SJSA1 (cell line): ENCODE measurements at places on chromosomes 7 and 10. TPM values are rescaled to one million over a fixed set of nuclear protein-coding genes. Genes with fewer than 3 reads are reported as not detected.

DNA sequence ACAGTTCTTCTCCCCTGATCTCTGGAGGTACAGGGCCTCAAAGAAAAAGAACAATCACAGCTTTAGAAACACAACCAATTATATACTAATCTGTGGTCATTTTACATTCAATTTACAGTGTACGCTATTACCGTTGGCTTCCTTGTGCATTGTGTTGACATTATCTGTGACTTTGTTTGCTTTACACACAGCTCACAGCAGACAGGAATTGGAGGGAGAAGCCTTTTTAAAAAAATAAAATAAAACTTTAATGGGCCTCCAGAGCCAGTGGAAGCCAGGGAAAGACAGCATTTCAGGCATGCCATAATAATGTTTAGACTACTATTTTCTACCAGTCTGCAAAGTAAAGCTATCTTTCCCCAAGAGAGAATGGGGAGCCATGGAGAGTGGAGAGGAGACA is 179.0 kb upstream of the ADO start:
- H3K27me3 ChIP-seq = no peaks in the 10 kb centered on the region
- H3K4me1 ChIP-seq = peaks cover 33% of the 10 kb centered on the region
- H3K27ac ChIP-seq = no peak overlapping the region
- H3K36me3 ChIP-seq = no peaks in the 10 kb centered on the region

- peaks cover 7% of the 10 kb centered on the region; the same call in 1 of the 2 replicates for H3K36me3 ChIP-seq
- no peak for DNase-seq
- H3K4me1 ChIP-seq = peaks cover 16% of the 10 kb centered on the region
- peaks cover 26% of the 10 kb centered on the region for H3K27me3 ChIP-seq
- no peak overlapping the region for H3K4me3 ChIP-seq
- no peak overlapping the region for H3K27ac ChIP-seq
Observed at GRCh38 chr10:131898061-131898460, 2.7 kb upstream of the PPP2R2D start.

GRCh38 chr7:20350996-20351692 is 20.4 kb downstream of the ITGB8 start:
- no peaks in the 10 kb centered on the region for H3K27me3 ChIP-seq
- no peak for DNase-seq
- H3K27ac ChIP-seq = peak overlapping the region; percentile 72
- no peaks in the 10 kb centered on the region for H3K36me3 ChIP-seq

DNA sequence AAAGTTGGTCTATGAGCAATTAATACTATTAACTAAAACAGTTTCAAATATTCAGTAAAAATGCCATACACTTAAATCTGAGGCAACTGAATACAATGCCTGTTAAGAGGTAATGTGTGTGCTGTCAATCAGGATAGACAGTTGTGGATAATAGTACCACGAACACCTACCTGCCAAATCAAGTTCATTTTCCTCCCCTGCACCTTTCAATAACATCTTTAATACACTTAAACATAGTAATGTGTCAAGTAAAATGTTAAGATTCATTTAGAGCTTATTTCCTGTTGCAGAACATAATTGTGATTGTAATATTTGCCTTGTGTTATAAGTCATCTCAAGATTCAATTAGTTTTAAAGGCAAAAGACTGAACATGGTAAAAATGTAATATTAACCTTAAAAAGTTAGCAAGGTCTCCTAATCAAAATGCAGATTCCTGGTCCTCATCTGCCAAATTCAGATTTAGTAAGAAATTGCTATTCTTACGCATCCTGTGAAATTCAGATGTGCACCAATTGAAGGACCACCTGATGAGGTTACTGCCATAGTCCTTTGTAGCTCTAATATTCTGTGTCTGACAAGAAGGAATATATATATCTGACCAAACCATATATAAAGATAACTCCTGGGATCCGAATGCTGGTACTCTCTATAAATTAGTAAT is 37.1 kb downstream of the COL1A2 start:
- peaks cover 4% of the 10 kb centered on the region for H3K4me1 ChIP-seq
- H3K27me3 ChIP-seq = peaks cover 11% of the 10 kb centered on the region
- H3K36me3 ChIP-seq = peaks cover 53% of the 10 kb centered on the region

DNA sequence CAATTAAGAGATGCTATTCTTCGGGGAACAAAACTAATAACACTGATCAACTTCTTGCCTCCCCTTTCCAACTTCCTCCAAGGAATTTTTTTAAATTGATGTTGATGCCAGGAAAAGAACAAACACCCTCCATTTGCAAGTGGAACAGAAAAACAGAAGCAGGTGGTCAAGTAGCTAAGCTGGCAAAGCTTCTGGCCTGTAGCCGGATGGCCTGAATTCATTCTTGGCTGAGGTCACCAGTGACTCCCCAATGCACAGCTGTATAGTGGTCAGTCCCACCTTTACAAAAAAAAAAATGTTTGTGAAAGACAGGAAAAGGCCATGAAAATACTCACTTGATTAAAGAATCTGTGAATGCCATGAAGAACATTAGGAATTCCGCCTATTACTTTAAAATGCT is 39.1 kb downstream of the DOCK4 start:
- DNase-seq = no peak
- no peaks in the 10 kb centered on the region for H3K27me3 ChIP-seq
- no peak overlapping the region for H3K27ac ChIP-seq
- H3K4me1 ChIP-seq = no peaks in the 10 kb centered on the region

GRCh38 chr7:144588559-144589051 is 185.1 kb upstream of the NOBOX start:
- no peaks in the 10 kb centered on the region for H3K27me3 ChIP-seq
- no peaks in the 10 kb centered on the region for H3K4me1 ChIP-seq
- no peak overlapping the region for H3K27ac ChIP-seq
- no peak for DNase-seq
- H3K36me3 ChIP-seq = no peaks in the 10 kb centered on the region
- H3K4me3 ChIP-seq = no peak overlapping the region

DNA sequence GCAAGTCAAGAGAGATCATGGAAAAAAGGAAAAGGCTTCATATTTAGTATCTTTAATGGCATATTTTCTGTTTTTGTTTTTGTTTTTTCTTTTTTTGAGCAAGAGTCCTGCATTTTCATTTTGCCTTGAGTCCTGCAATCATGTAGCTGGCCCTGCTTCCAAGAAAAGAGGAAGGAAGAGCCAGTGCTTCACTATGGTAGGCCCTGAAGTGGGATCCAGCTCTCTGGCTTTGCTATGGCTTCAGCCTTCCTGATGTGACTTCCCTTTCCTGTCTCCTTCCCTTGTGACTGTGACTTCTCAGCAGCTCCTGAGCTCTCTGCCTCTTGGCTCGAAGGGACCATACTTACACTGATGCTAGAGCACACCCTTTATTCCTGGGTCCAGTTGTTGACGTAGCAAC is 512.3 kb downstream of the INHBA start:
- H3K27ac ChIP-seq = peak overlapping the region; percentile 99
- no peak for DNase-seq
- H3K27me3 ChIP-seq = no peaks in the 10 kb centered on the region
- no peak overlapping the region for H3K4me3 ChIP-seq
- H3K36me3 ChIP-seq = no peaks in the 10 kb centered on the region
- peaks cover 43% of the 10 kb centered on the region for H3K4me1 ChIP-seq

DNA sequence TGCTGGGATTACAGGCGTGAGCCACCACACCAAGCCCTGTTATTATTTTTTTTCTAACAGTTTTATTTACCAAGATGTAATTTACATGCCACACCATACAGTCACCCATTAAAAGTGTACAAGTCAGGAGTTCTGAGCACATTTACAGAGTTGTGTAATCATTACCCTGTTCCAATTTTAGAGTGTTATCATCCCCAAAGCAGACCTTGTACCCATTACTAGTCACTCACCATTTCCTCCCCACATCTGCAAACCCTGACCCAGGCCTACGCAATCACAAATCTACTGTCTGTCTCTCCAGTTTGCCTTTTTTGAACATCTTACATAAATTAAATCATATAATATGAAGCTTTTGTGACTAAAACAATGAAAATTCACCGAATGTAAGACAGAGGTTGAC is 402.9 kb upstream of the FOXK1 start:
- H3K4me1 ChIP-seq = no peaks in the 10 kb centered on the region
- H3K27ac ChIP-seq = no peak overlapping the region
- DNase-seq = no peak
- H3K27me3 ChIP-seq = no peaks in the 10 kb centered on the region
- H3K4me3 ChIP-seq = no peak overlapping the region

- H3K4me3 ChIP-seq = no peak overlapping the region
- no peaks in the 10 kb centered on the region for H3K36me3 ChIP-seq
- peak overlapping the region; percentile 79 for H3K27ac ChIP-seq
- H3K4me1 ChIP-seq = peaks cover 69% of the 10 kb centered on the region
- DNase-seq = peak; percentile 80
Observed at GRCh38 chr7:123198111-123198510, 1.7 kb downstream of the SLC13A1 start.

DNA sequence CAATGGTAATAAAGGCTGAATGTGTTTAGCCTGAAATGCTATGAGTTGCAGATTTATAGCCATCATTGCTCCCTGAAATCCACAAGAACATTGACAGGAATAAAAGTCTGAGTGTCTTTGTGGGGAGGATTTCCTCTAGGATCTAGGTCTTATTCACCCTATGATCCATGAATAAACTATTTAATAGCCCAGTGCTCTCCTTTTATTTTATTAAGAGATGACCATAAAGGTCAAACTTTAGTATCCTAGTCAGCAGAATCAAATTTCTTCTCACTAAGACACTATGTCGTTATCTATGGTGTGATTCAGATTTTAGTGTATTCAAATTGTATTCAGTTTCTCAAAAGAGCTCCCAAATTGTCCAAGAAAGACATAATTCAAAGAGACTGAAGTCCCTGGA is 67.8 kb upstream of the AKR1E2 start:
- peaks cover 5% of the 10 kb centered on the region for H3K4me1 ChIP-seq
- H3K36me3 ChIP-seq = no peaks in the 10 kb centered on the region
- H3K27ac ChIP-seq = no peak overlapping the region
- H3K27me3 ChIP-seq = no peaks in the 10 kb centered on the region
- no peak overlapping the region for H3K4me3 ChIP-seq

- H3K36me3 ChIP-seq = no peaks in the 10 kb centered on the region
- no peaks in the 10 kb centered on the region for H3K27me3 ChIP-seq
- peaks cover 67% of the 10 kb centered on the region for H3K4me1 ChIP-seq
- peak; percentile 98 for DNase-seq
Observed at GRCh38 chr7:41916450-41916927, 213.6 kb upstream of the INHBA start.

- peaks cover 12% of the 10 kb centered on the region for H3K4me1 ChIP-seq
- H3K27ac ChIP-seq = no peak overlapping the region
- DNase-seq = no peak
- H3K27me3 ChIP-seq = no peaks in the 10 kb centered on the region; the same call in 1 of the 2 replicates
Observed at GRCh38 chr7:44167920-44168319, 21.3 kb downstream of the GCK start.

DNA sequence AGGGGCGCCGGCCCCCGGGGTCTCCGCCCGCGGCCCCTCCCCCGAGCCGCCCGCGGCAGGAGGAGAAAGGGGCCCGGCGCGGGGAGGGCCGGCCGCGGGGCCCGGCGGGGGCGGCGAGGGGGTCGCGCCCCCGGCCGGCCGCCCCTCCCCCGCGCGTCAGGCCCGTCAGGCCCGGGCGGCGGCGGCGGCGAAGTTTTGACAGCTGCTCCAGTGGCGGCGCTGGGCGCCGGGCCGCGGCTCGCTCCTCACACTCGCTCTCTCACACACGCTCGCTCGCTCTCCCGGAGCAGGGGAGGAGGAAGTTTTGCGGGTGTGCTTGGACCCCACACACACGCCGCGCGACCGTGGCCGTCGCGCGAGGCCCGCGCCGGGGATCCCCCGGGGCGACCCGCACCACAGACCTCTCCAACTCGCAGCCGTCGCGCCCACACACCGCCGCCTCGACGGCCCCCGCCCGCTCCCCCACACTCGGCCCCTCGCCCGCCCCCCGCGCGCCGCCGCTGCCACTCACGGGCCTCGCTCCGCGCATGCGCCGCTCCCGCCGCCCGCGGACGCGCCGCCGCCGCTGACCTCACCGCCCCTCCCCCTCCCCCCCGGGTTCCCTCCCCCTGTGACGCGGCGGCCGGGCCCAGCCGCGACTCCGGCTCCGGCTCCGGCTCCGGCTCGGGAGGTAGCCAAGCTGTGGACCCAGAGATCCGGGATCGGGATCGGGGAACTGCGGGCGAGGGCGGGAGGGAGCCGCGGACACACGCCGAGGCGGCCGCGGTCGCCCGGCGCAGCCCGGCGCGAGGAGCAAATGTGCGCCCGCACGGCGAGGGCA is 518 bp upstream of the KMT2C start:
- peak overlapping the region; percentile 85 for H3K27ac ChIP-seq
- no peaks in the 10 kb centered on the region for H3K27me3 ChIP-seq
- H3K4me1 ChIP-seq = no peaks in the 10 kb centered on the region
- no peaks in the 10 kb centered on the region for H3K36me3 ChIP-seq
- H3K4me3 ChIP-seq = peak overlapping the region; percentile 73

- peak overlapping the region; percentile 47 for H3K27ac ChIP-seq
- peak overlapping the region; percentile 29 for H3K4me3 ChIP-seq
- H3K36me3 ChIP-seq = peaks cover 5% of the 10 kb centered on the region
- H3K27me3 ChIP-seq = no peaks in the 10 kb centered on the region
Observed at GRCh38 chr7:27191833-27192545, 7.0 kb upstream of the HOXA11 start.

The HOXA11 gene
- 4.4 and 5.9 TPM in 2 replicates for total RNA-seq

The MINPP1 gene
- 47.1 and 50.3 TPM in 2 replicates for total RNA-seq

The PNLIPRP1 gene
- total RNA-seq = not detected in 2 replicates

The ANXA8 gene
- total RNA-seq = 0.16 and 0.31 TPM in 2 replicates

The TUBAL3 gene
- not detected in 2 replicates for total RNA-seq

The TAS2R39 gene
- not detected in 2 replicates for total RNA-seq

The GALNT17 gene
- total RNA-seq = not detected in 2 replicates
